LHCN-M2 (cell line): ENCODE measurements at places on chromosomes 1 and 21. TPM values are rescaled to one million over a fixed set of nuclear protein-coding genes. Genes with fewer than 3 reads are reported as not detected.
A peak's percentile ranks its signal among the peaks of the same experiment; 100 is the strongest.

- DNase-seq: peak; percentile 57
These were observed 233.1 kb upstream of the VAMP3 start for GRCh38 chr1:7538033-7538432.

DNA sequence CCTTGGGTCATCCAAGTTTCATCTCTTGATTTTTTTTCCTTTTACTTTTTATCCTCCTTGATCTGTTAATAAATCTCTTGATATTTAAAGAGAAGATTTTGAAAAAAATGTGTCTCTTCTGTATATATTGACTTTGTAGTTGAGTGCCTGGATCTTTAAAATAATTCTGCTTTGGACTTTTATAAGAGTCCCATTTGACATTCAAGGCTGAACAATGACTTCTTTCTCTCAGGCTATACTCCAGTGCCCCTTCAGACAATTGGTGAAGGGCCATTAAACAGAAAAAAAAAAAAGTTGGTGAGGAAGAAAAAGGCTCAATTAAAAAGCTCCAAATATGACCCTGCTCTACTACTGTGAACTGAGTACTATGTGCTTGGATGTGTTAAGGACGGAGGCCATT, 40.9 kb upstream of the CITED4 start:
- DNase-seq: no peak

DNA sequence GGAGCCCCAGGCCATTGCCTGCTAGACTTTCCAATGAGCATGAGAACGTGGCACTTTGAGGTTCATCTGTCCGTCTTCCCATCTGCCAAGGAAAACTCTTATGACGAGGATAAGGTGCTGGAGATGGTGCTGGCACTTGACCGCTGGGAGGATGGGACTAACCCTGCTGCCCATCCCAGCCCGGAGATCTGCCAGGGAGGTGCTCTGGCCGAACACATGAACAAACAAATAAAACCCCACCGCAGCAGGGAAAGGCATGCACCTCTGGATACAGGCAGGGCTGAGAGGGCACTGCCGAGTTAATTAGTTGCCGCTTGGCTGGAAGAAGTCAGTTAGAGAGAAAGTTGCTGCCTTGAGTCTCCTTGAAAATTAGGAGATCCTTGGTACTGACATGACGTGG, 308.4 kb downstream of the AJAP1 start:
- no peak for DNase-seq

The ARHGEF10L gene
- total RNA-seq: 51.7 and 53.3 TPM in 2 replicates

The DEDD gene
- total RNA-seq: 27.7 and 29.6 TPM in 2 replicates
